AG04449 (cell line): ENCODE measurements at places on chromosomes 12 and 14.

DNA sequence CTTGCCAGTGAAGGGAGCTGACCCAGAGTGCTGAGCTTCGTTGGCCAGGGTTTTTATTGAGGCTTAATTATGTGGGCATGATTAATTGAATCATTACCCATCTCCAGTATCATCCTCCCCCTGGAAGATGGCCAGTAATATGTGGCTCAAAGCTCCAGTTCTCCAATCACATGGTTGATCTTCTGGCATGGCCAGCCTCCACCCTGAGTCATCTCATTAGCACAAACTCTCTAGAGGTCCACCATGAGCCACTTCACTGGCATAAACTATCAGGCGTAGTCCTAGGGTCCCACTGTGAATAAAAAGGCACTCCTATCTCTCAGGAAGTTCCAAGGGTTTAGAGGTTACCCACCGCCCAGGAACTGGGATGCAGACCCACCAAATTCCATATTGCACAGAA, 135.0 kb downstream of the ANO6 start:
- no peak for DNase-seq

DNA sequence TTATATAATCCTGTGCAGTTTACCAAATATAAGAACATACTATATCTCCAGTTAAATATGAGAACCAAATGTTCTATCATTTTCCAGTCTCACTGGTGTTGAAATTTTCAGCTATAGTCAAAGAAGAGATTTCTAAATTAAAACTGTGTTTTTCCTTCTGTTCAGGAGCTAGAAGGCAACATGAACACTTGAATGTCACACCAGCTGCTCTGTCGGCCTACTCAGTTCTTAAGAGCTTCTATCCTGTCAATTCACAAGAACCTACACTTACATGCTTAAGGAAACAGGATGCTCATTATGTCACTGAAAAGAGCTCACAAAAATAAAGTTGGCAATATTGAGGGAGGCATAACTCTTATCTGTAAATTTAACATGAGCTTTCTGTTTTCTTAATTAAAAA, 43.1 kb downstream of the ATP2B1 start:
- no peak for DNase-seq

GRCh38 chr12:79691511-79692248, 916 bp upstream of the PAWR start:
- no peak for DNase-seq

DNA sequence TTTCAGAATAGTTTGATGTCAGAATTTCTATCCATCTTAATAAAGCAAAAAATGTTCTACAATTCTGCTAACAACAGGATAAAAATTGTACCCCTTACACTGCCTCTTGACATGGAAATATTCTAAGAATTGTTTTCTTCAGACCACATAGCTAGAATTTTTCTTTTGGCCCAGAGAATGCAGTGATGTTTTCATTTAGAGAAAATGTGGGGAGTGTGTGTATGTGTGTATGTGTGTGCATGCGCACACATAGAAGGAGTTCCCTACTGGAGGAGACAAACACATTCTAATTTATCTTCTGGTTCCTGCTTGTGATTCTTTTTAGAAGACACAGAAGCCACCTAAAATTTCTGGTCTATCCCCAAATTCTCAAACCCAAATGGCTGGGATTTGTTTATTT, 1145.7 kb downstream of the VRK1 start:
- no peak for DNase-seq

DNA sequence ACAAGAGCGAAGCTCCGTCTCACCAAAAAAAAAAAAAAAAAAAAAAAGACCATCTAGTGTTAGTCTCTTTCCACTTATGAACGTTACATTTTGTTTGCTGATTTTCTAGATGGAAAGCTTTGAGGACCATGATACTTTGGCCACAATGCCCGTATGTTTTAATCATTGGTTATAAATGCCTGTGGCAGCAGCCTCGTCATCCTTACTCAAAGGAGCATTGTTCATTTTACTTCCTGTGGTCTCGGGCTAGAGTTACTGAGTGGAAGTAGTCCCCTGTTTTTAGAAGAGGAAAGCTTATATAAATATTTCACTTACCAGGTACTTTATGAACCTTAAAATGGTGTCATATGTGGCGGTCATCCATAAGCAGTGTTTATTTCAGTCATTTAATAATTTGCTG, 359.9 kb downstream of the AEBP2 start:
- no peak for DNase-seq

GRCh38 chr12:105109465-105110212, 2.1 kb downstream of the WASHC4 start:
- no peak for DNase-seq

GRCh38 chr14:58455593-58456265, 28.2 kb downstream of the KIAA0586 start:
- DNase-seq, result no peak
